ENCODE measurements at places on chromosomes 11 and 22. TPM values are rescaled to one million over a fixed set of nuclear protein-coding genes. Genes with fewer than 3 reads are reported as not detected.

KCNJ11 gene
- 0.29 TPM for total RNA-seq

CATSPERZ gene
- 1.1 TPM for total RNA-seq

VSIG10L2 gene
- not detected for total RNA-seq

CXCR5 gene
- total RNA-seq = 16.9 TPM

ROBO4 gene
- total RNA-seq = not detected

MMP10 gene
- total RNA-seq = 1.2 TPM

PRSS23 gene
- 0.65 TPM for total RNA-seq

CRYBB2 gene
- total RNA-seq = not detected

MRGPRF gene
- not detected for total RNA-seq

PDE3B gene
- 92.1 TPM for total RNA-seq

ACTN3 gene
- not detected for total RNA-seq

E2F8 gene
- 21.1 TPM for total RNA-seq

LARGE2 gene
- total RNA-seq = 1.4 TPM

TMEM121B gene
- total RNA-seq = 0.07 TPM

ACR gene
- total RNA-seq = not detected

WBP2NL gene
- total RNA-seq = 4.3 TPM

UVRAG gene
- total RNA-seq = 18.6 TPM

GLYATL2 gene
- total RNA-seq = not detected

OR4A16 gene
- total RNA-seq = not detected

SMIM38 gene
- total RNA-seq = 2.3 TPM

OR5P2 gene
- total RNA-seq = not detected

SCGB1C1 gene
- not detected for total RNA-seq

SLC5A12 gene
- not detected for total RNA-seq

MIOX gene
- total RNA-seq = 3.4 TPM

GTSE1 gene
- total RNA-seq = 60.5 TPM

YPEL1 gene
- total RNA-seq = 4.4 TPM

OSM gene
- total RNA-seq = 20.9 TPM

DUSP18 gene
- 14.3 TPM for total RNA-seq

TPBGL gene
- total RNA-seq = 0.14 TPM

HBD gene
- total RNA-seq = 0.46 TPM

RAB1B gene
- 139 TPM for total RNA-seq

CDC42BPG gene
- total RNA-seq = 1.1 TPM

ARAP1 gene
- total RNA-seq = 81.7 TPM

MMP13 gene
- total RNA-seq = not detected

ABCC8 gene
- total RNA-seq = not detected

KCNJ1 gene
- total RNA-seq = not detected

FADD gene
- total RNA-seq = 27.0 TPM

TMEM132A gene
- 2.4 TPM for total RNA-seq

CALCA gene
- not detected for total RNA-seq

GNAZ gene
- total RNA-seq = 0.56 TPM

LMO2 gene
- total RNA-seq = not detected

VWCE gene
- 7.7 TPM for total RNA-seq
